ENCODE measurements at places on chromosomes 2 and 18.

DNA sequence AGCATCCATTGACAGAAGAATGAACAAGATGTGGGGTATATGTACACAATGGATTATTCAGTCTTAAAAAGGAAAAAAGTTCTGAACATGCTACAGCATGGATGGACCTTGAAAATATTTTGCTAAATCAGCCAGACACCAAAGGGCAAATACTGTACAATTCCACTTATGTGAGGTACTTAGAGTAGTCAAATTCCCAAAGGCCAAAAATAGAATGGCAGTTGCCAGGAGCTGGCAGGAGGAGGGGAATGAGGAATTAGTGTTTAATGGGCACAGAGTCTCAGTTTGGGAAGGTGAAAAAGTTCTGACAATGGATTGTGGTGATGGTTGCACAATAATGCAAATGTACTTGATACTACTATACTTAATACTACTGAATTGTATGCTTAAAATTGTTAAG lies 193.2 kb downstream of the MBD2 start:
- no peak for DNase-seq

DNA sequence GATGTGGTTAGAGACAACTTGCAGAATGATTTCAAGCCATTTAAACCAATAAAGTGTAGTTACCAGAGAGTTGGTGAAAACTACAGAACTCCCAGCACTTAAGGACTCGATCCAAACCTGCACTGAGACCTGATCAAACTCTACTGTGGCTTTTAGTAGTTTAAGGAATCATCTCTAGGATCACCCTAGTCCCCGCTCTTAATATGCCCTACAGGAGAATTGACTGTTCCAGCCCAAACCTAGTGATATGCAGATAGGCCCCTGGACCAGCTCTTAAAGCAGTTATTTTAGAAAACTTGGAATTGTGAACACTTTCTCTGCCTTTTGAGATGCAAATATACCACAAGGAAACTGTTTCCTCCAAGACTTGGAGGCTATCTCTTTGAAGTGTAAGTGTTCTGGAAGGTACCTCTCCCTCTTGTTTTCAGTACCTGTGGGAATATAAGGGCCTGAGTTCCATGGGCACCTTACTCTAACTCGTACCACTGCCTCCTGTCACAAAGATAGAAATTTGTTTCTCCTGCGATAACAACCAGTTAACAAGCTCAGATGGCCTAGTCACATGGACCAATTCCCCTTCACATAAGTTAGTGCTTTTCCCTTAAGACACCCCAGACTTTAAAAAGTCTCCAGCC lies 1367.2 kb upstream of the SLC39A10 start:
- no peak for DNase-seq

GRCh38 chr18:31303771-31304170 lies 14.2 kb upstream of the DSG1 start:
- DNase-seq: no peak

DNA sequence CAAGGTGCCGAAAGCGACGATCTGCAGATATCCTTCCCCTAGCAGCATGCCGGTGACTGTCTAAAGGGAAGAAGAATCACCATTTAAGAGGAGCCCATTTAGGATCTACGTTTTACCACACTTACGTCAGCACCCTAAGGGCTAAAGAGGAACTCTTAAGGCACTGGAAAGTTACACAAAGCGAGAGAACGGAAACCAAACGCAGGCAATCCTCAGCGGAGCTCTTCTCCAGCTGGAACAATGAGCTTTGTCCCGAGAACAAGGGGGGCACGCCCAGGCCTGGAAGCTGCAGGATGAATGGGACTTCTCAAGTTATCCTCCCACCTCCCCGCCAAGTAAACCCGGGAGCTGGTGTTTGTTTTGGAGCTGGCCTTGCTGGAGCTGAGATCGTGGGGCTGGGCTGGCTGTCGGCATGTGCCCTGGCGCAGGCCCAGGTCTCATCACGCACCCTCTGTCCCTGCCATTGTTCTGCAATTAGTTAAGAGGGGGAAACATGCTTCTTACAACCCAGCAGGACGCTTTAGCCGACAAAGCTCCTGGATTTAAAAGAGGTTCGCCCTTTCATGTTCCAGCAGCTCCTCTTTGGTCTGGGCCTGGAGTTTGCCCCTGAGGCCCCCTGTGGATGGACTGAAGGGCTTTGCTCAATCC lies 36.4 kb downstream of the PXDN start:
- no peak for DNase-seq

GRCh38 chr2:155770516-155770915 lies 562.0 kb downstream of the NR4A2 start:
- no peak for DNase-seq

- peak; percentile 49 for DNase-seq
These were observed 1.3 kb upstream of the DPYSL5 start for GRCh38 chr2:26846334-26847306.

DNA sequence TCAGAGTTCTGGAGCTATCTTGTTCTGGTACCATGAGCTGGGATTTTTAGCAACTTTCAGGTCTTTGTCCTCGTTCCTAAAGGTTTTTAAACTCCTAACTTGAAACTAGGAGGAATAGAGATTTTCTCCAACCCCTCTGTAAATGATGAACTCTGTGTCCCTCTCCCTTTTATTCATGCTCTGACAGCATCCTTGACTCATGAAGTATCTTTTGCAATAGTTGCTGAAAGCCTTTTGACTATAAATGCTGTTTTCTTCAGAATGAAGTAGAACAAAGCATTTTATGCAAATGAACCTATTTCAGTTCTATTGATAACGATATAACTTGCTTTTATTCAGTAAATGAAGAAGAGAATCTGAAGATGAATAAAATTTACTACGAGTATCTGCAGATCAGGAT lies 17.0 kb upstream of the MAPRE2 start:
- no peak for DNase-seq

- no peak for DNase-seq
These were observed 39.5 kb downstream of the ZC3H6 start for GRCh38 chr2:112314856-112315255.

DNA sequence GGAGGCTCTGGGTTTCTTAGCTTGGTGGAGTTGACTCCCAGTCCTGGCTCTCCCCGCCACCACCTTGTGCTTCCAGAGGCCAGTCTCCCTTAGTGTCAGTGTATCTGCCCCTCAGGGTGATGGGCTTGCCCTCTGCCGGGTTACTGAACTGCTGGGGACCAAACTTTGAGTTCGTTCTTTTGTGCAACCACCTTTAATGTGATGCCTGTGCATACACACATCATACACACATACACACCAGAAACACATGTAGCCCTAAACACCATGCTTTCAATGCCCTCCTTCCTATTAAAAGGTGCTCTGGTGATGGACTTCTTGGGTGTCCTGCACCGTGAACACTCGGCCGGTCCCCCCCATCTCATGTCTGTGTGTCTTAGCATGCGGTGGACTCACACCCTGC lies 315.1 kb upstream of the EPAS1 start:
- no peak for DNase-seq

DNA sequence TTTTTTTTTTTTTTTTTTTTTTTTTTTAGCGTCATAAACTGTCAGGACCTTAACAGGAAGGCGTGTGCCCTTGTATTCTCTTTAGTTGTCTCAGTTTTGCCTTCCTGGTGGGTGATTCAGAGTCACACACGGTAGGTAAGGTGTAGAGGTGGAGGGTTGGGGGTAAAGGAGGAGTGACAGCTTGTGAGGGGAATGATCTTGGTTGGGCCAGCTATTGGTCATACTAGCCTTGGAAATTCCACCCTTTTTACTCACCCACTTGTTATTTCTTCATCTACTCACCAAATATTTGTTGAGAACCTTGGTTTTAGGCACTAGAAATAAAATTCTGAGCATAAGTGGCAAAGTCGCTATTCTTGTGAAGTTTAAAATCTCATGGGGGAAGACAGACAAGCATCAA lies 22.2 kb downstream of the SMIM21 start:
- DNase-seq: no peak

GRCh38 chr2:48274040-48274439 lies 255.9 kb upstream of the STON1 start:
- DNase-seq: no peak

GRCh38 chr2:8015848-8016600 lies 665.8 kb upstream of the ID2 start:
- no peak for DNase-seq

DNA sequence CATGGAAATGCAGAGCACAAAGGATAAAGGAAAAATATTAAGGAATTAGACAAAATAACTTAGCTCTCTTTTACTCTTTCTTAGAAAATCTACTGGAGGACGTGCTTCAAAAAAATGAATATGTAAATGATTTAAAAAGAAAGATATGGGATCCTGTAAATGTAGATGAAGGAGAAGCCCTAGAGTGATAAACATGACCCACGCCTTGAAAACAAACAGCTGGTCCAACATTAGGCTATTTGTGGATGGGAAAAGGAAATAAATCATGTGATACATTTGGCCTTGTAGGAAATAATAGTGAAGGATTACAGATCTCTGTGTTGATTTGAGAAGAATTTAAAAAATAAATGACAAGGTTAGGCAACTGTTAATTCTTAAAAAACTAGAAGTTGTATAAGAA lies 492.1 kb upstream of the SLC39A10 start:
- no peak for DNase-seq

GRCh38 chr2:237742614-237743013 lies 56.0 kb upstream of the RBM44 start:
- no peak for DNase-seq

DNA sequence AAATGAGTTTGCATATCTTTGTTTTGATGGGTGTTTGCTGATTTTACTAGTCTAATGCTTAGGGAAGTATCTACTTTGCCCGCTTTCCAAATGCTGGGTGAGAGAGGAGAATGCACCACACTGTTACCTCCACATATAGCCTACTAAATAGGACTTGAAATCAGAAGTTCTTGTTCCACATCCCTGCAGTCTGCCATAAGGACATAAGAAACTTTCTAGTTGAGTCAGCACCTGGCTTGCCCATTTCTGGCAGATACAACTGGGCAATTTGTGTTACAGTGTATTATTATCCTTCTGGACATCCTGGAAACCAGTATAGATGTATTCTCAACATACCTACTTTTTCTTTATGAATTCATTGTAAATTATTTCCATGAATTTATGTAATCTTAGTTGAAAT lies 29.5 kb downstream of the ANXA4 start:
- DNase-seq: no peak

DNA sequence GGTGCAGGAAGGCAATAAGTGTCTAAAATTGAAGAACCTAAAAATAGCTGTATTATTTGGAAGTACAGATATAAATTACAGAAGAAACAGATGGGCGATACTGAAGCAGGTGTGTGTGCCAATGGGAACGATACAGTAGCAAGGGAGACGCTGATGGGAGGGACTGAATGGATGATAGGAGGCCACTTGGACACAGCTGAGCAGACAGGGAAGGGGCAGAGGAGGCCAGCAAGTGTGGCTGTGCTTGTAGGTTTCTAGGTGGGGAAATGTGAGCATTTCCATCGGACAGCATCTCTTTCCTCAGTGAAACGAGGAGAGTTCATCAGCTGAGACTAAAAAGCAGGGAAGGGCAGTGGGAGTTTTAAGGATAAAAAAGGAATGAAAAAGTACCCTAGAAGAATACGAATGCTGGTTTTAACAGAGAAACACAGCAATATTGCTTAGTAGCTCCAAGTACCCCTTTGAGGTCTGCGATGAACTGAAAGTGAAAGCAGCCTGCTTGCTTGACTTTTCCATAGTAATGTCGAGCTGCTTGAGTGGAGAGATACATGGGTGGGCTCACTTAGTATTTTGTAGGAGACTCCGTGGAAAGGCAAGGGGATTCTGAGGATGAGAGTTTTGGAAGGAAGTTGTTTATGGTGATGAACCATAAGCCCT lies 91.7 kb upstream of the EPC2 start:
- no peak for DNase-seq

DNA sequence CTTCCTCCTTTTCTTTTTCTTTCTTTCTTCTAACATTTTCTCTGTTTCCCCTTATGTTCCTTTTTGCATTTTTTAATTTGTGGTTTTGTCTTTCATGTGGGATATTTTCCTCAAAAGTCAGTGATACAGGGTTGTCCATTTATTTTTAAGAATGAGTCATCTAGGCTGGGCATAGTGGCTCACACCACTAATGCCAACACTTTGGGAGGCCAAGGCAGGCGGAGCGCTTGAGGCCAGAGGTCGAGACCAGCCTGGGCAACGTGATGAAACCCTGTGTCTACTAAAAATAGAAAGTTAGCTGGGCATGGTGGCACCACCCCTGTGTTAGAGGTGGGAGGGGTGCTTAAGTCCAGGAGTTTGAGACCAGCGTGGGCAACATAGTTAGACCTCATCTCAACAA lies 35.8 kb downstream of the KATNAL2 start:
- DNase-seq: no peak

DNA sequence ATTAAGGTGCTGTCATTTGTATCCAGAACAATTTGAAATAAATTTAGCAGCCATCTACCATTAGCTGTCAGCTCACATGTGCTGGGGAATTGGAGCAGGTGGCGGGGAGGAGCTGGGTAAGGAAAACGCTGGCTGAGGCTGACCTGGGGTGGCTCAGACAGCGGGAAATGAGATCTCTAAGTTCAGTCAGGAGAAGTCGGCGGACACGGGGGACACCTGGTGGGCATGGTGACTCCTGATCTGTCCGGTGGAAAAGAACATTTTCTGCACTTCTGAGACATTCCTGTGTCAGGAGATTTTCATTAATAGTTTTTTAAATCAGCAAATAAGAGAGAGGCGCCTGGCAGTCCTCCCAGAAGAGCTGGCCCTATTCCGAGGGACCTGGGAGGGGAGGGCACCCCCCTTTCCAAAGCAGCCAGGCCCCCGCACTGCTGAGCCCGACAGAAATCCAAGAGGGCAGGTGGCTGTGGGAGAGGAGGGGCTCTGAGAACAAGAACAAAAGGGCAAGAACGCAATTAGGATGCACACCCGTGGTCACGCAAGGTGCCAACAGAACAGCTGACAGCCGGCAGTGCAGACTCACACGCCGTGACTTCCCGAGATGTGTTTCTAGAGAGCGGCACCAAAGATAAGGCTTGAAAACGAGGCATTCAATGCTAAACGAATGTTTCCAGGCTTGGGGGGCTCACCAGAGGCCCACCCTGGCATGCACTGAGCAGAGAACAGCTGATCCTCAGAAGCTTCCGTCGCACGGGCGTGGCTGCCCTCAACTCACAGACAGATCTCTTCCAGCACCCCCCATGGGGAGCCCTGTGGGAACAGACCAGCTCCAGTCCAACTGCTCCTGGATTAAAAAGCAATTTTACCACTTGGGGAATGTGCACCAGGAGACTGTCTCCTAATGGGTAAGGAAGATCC lies 26.4 kb downstream of the SLC66A2 start:
- DNase-seq: no peak

GRCh38 chr18:52999633-53000032 lies 659.6 kb downstream of the DCC start:
- DNase-seq: no peak

- DNase-seq: no peak
These were observed 192.5 kb downstream of the SMAD2 start for GRCh38 chr18:47737956-47738355.

DNA sequence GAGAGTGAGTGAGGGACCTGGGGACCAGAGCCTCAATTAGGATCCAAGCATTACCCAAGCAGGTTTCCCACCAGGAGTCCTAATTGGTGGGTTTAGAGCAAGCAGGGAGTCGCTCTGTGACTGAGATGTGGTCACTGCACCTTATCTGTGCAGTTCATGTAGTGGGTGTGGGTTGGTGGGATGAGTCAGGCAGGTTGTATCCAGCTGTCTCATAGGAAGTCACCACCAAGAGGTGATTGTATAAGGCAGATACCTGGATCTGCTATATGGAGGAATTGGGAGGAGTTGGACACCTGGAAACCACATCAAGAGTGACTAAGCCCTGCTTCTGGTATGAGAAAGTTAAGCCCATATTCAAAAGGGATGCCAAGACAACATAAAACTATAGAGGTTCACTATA lies 106.8 kb downstream of the ARHGAP28 start:
- DNase-seq: no peak

- DNase-seq: no peak
These were observed 905.1 kb downstream of the NRXN1 start for GRCh38 chr2:50126845-50127244.

- no peak for DNase-seq
These were observed 399.1 kb upstream of the SPRED2 start for GRCh38 chr2:65831509-65831908.
